H4 (cell line): ENCODE measurements at places on chromosomes 11 and 22. TPM values are rescaled to one million over a fixed set of nuclear protein-coding genes. Genes with fewer than 3 reads are reported as not detected.

Gene FADD
- 23.2 and 35.2 TPM in 2 replicates for total RNA-seq

Gene EFCAB6
- 2.6 TPM in 2 replicates for total RNA-seq

Gene TRIM51
- not detected in 2 replicates for total RNA-seq

Gene OR4A16
- 0.68 TPM in 1 of 2 replicates, not detected in the other for total RNA-seq

Gene SPI1
- total RNA-seq, result not detected in 2 replicates

Gene MAJIN
- total RNA-seq, result not detected in 2 replicates

Gene MISFA
- total RNA-seq, result 2.8 and 4.3 TPM in 2 replicates

Gene TSPAN32
- 0.81 and 4.0 TPM in 2 replicates for total RNA-seq

Gene UPK3A
- not detected in 2 replicates for total RNA-seq
